ENCODE measurements at places on chromosomes 2 and 18.

- DNase-seq: no peak
These were observed 62.4 kb downstream of the KLHL29 start for GRCh38 chr2:23447405-23447804.

- DNase-seq: peak; percentile 7
These were observed 284.1 kb downstream of the IRS1 start for GRCh38 chr2:226515344-226516055.

DNA sequence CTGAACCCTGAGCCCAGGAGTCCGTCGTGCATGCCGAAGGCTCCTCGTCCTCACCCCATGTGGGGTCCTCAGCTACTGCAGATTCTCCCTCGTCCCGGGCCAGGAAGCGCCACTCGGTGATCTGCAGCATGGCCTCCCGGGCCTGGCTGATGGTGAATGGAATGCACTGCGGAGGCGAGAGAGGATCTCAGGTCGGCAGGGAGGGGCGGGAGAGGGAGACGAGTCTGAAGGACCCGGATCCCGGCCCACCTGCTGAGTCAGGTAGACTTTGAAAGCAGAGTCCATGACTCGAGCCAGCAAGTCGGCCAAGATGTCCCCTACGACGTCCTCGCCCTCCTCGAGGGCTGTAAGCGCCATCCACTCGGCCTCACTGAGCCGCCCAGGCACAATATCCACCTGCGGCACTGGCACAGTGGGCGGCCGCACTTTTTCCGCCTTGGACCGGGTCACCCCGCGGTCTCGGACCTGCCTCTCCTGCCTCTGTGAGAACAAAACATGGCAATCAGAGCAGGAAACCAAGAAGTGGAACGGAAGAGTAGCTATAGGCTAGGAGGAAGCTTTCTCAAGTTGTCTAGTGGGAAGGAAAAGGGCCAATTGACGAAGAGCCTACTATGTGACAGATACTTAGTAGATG, 5.5 kb downstream of the C2orf81 start:
- no peak for DNase-seq

GRCh38 chr2:205764270-205764746, 82.0 kb downstream of the NRP2 start:
- no peak for DNase-seq

DNA sequence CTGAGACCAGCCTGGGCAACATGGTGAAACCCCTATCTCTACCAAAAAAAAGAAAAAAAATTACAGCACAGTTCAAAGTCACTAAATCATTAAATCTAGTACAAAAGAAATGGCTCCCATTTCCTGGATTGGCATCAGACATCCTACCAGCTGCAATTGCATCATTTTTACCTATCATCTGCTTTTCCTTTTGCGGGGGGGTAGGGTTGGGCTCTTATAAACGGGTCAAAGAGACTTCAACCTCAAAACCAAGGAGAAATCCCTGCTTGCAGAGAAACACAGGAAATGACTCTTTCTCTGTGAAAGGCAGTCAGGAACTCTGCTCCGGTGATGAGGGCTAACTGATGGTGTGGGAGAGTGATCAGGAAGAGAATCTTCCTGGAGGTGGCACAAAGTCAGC, 45.3 kb upstream of the RFX8 start:
- peak; percentile 55 for DNase-seq

DNA sequence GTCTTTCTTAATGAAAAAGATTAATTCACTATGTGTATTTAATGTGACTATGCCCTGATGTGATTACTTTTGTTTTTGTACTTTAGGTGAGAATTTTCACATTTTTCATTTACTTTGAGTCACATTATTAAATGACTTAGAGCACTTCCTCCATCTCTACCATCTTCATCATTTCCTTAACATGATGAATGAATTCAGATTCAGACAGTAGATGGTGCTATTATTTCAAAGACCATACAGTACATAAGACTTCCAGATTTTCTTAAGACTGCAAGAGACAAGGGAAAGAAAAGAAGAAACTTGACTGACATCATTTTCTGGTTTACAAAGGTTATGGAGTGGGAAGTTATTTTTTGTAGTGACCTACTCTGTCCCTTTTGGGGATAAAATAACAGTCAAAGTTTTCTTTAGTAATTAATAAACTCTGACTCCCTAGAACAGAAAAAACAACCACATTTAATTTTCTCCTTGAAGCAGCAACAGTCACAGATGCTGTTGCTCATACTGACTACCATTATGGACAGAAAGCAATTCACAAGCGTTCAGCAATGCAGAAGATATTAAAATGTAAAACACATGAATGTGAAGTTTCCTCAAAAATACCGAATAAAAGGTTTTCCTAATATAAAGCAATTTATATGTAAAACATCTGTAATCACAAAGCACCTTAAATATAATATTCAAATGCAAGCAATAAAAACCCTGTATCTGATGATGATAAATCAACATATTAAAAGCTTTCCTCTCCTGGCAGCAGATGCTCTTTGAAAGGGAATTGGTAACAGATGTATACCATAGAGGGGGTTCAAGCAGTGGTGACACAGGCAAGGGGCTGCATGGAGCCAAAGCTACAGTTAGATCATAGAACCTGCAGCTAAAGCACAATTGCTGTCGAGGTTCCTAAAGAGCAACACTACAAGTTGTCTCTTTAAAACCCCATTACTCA, 1010.9 kb upstream of the NXPH2 start:
- DNase-seq: peak; percentile 3

DNA sequence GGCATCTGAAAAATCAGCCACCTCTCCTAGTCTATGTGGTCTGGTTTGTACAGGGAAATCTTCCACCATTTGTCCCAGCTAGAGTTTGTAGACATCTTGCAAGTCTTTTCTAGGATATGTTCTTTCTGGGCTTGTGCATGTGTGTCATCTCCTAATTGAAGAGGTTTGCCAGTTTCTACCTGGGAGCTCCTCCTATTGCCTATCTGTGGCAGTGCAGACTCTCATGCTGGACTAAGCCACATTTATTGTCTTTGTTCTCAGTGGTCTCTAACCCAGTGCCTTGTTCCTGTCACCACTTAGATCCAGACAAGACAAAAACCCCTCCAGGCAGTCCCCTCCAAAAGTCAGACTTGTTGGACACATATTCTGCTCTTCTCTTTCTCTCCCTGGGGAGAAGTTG, 72.0 kb upstream of the MRPS9 start:
- no peak for DNase-seq

DNA sequence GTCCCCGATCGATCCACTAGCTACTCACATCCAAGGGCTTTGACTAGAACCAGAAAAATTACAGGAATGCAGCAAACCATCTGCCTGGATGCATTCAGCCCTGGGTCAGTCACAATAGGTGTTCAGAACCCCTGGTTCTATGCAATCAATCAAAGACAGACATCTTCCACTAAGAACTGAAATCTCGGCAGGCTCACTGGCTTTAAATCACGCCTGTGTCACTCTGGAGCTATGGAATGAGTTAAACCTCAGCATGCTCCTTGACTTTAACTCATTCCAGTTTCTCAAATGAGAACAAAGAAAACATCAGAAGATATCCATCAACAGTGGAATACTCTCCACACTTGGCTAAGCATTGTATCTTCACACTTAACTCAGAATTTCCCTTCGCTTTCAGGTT, 68.1 kb upstream of the SPTBN1 start:
- peak; percentile 23 for DNase-seq

DNA sequence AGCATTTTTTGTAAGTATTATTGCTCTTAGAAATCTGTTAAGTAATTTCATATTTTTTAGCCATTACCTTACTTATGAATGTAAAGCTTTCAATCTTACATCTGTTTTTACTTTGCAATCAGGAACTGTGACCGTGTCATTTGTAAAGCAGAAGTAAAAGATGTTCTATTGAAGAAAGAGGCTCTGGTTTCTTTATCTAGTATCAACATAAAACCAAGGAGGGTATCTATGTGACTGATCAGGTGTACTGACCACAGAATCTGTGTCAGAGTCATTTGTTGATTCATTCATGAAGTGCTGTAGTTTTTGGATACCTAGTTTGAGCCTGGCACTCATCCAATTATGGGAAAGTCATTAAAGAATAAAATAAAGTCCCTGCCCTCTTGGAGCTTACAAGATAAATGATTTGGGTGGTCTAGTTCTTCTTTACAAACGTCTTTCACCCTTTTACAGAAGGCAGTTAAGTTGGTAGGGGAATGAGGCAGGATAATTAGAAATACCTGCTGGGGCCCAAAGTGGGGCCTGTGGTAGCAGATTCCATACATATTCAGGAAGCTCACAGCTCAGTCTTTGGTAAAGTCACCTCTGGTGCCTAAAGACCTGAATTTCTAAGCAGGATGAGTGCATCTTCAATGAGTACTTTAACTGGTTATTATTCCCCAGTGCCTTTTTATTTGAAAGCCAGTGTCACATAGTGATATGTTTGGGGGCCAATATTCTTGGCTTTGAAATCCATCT, 260.6 kb upstream of the NT5C1B start:
- no peak for DNase-seq

DNA sequence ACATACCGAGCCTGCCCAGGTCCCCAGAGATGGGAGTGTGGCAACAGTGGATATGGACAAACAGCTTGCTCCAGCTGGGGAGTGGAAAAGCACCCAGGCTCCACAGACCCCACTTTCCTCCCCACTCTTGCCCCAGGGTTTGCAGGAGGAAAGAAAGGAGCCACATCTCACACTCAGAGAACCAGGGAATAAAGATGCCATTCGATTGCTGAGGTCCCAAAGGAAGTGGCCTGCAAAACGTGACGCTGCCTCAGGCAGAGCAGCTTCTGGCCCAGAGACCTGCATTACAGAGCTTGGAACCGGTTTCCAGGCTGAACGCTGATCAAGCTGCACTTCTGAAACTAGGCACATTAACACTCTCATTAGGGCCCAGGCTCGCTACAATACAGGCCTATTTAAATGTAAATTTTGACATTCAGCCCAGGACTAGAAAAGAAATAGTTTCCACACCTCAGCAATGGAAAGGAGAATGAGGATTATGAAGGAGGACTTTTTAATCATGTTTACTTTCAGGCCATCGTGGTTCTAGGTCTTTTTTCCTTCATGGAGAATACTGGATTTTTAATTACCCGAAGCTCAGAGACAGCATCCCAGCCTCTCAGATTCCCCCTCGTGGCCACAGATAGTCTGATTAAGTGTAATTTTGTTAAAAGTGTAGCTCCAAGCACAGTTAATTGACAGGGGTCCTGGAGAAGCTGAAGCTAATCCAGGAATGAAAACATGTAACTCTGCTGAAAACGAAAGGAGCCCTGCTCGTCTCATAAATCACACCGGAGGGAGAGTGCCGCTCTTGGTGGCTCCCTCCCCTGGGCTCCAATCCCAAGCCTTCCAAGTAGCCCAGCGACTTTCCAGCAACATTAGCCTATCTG, 221.3 kb upstream of the RAB6C start:
- DNase-seq: no peak

DNA sequence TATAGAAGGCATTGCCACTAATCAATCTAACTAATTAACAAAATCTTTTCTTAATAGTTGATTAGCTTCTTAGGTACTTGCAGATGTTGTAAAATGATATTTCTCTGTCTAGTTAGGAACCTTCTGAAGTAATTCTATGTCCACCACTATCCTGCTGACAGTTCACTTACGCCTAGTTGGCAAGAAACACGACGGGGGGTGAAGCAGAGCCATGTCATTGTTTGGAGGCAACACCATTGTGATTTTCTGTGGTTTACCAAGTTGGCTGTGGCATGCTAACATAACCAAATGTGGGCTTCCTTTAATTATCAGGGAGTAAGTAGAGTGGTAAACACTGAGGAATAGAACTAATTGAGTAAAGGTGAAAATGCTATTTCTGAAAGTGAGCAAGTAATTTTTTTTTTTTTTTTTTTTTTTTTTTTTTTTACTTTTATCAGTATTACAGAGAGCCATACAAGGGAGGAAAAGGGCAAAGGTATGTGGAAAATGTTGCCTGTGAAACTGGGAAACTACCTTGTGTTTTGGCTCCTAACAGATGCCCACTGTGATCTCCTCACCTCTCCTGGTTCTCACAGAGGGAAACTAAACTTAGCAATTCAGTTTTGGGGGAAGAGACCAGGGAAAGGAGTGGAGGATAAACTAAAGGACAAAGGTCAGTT, 126.8 kb downstream of the MEIS1 start:
- DNase-seq: no peak

DNA sequence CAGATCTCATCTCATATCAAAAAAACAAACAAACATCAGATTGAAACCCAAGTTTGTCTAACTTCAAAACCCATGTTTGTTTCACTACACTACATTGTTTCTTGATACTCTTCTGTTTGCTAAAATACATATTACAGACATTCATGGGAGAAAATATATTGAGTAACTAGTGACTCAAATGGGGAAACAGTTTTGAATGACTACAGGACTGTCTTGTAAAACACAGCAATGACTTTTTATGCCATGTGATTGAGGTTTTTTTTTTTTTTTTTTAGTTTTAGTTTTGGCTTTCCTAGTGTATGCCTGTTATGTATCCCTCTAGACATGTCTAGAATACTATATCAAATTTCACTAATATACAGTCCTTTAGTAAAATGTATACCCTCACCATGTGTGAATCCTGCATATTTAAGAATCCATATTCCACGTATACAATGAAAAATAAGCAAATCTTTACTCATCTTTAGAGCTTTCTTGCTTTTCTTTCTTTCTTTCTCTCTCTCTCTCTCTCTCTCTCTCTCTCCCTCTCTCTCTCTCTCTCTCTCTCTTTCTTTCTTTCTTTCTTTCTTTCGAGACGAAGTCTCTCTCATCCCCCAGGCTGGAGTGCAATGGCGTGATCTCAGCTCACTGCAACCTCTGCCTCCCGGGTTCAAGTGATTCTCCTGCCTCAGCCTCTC, 46.6 kb upstream of the SERTAD2 start:
- DNase-seq: peak; percentile 51

DNA sequence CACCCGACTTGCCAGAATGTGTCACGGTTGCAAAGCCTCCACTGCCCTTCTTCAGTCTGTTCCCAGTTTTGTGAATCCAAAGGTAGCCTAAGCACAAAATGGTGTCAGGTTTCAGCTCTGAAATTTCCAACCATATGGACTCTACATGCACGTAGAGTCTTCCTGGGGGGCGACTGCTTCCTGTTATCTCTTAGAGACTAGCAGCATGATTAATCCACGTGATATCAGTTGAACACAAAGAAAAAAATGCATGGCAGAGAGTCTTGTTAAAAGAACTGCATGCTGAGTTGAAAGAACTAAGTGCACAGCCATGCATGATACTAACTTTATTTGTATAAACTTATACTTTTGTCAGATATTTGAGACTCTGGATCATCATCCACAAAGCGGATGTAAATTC, 404.4 kb downstream of the SOCS6 start:
- no peak for DNase-seq

GRCh38 chr2:8408560-8409460, 273.0 kb upstream of the ID2 start:
- DNase-seq: no peak

- DNase-seq: no peak
These were observed 97.8 kb upstream of the SLC35G4 start for GRCh38 chr18:11511434-11512095.

GRCh38 chr18:78496079-78496478, 483.5 kb upstream of the SALL3 start:
- no peak for DNase-seq

DNA sequence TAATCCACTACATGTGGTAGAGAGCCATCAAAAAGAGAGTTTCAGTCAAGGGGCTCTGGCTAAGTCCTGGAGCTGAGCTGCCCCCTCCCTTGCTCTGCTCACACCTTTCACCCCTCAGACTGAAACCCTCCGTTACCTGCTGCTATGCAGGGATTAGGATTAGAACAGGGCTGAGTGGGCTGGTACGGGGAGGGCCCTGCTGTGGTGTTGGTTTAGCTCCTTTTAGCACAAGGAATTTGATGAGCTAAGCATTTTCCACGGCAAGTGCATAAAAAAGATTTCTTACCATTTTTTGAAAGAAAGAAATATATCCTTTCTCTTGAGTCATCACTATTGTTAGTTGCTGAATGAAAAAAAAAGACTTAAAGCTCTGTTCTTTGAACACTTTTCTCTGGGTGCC, 46.3 kb downstream of the TCF7L1 start:
- DNase-seq: no peak

GRCh38 chr2:99811544-99811943, 321.7 kb upstream of the REV1 start:
- peak; percentile 57 for DNase-seq

Data from GM03348 (cell line).